IMR-90 (cell line): ENCODE measurements at places on chromosomes 4 and X.

DNA sequence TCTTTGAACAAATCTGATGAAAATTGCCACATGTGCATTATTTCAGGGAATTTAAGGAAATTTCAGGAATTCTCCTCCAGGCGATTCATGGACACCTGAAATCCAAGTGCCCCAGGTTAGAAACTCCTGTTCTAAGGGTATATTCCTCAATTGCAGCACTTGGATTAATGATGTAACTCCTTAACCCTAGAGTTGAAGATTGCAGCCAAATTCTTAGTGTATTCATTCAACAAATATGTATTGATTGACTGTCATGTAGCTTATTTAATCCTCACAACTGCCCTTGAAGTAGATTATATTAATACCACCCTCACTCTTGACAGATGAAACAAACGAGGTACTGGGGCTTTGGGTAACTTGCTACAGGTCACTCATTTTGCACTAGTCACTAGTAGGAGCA, 11.3 kb downstream of the CETN2 start:
- H3K27me3 ChIP-seq, result no peaks in the 10 kb centered on the region
- H3K27ac ChIP-seq, result no peak overlapping the region
- H3K4me1 ChIP-seq, result peaks cover 4% of the 10 kb centered on the region; the same call in 1 of the 2 replicates
- H3K36me3 ChIP-seq, result no peaks in the 10 kb centered on the region
- H3K4me3 ChIP-seq, result no peak overlapping the region
- DNase-seq, result peak; percentile 31

- no peak for DNase-seq
- H3K27me3 ChIP-seq, result no peaks in the 10 kb centered on the region; the same call in 1 of the 2 replicates
- no peaks in the 10 kb centered on the region for H3K4me1 ChIP-seq
- no peak overlapping the region for H3K4me3 ChIP-seq
- H3K36me3 ChIP-seq, result no peaks in the 10 kb centered on the region
- H3K27ac ChIP-seq, result no peak overlapping the region
These were observed 32.1 kb upstream of the MAGEA8 start for GRCh38 chrX:149848855-149849254.

- H3K36me3 ChIP-seq, result peaks cover 16% of the 10 kb centered on the region
- no peaks in the 10 kb centered on the region for H3K27me3 ChIP-seq
- no peaks in the 10 kb centered on the region; the same call in 1 of the 2 replicates for H3K4me1 ChIP-seq
- no peak for DNase-seq
These were observed 30.6 kb upstream of the GTPBP6 start for GRCh38 chrX:349196-349595.

DNA sequence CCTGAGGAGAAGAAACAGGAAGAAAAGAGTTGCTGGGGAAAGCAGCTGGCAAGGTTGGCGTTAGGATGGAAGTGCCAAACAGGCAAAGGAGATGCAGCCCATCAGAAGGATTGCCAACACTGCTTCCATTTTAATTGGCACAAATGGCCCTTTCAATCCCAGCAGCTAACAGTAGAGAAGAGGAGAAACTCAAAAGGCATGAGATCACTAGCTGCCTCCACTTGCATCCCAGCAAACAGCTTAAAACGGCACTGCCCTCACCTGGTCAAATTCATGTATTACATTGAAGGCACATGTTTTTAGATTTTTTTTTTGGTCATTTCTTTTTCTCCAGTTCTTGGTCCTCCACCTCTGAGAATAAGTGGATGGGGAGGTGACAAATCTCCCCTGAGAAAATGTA, 14.9 kb upstream of the LOC101059915 start:
- H3K4me1 ChIP-seq, result no peaks in the 10 kb centered on the region
- H3K4me3 ChIP-seq, result no peak overlapping the region
- H3K27me3 ChIP-seq, result peaks cover 5% of the 10 kb centered on the region
- no peaks in the 10 kb centered on the region for H3K36me3 ChIP-seq
- H3K27ac ChIP-seq, result no peak overlapping the region

- peaks cover 2% of the 10 kb centered on the region; the same call in 1 of the 2 replicates for H3K4me1 ChIP-seq
- H3K36me3 ChIP-seq, result no peaks in the 10 kb centered on the region
- no peak overlapping the region for H3K4me3 ChIP-seq
- no peaks in the 10 kb centered on the region for H3K27me3 ChIP-seq
- H3K27ac ChIP-seq, result no peak overlapping the region
These were observed 27.2 kb upstream of the MAGED1 start for GRCh38 chrX:51866210-51866609.

DNA sequence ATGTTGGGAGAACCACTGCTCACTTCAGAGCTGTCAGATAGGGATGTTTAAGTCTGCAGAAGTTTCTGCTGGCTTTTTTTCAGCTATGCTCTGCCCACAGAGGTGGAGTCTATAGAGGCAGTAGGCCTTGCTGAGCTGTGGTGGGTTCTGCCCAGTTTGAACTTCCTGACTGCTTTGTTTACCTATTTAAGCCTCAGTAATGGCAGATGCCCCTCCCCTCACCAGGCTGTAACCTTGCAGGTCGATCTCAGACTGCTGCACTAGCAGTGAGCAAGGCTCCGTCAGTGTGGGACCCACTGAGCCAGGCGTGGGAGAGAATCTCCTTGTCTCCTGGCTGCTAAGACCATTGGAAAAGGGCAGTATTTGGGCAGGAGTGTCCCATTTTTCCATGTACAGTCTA, 36.8 kb downstream of the AFM start:
- H3K36me3 ChIP-seq, result no peaks in the 10 kb centered on the region
- no peak for DNase-seq
- H3K4me3 ChIP-seq, result no peak overlapping the region
- no peak overlapping the region for H3K27ac ChIP-seq

DNA sequence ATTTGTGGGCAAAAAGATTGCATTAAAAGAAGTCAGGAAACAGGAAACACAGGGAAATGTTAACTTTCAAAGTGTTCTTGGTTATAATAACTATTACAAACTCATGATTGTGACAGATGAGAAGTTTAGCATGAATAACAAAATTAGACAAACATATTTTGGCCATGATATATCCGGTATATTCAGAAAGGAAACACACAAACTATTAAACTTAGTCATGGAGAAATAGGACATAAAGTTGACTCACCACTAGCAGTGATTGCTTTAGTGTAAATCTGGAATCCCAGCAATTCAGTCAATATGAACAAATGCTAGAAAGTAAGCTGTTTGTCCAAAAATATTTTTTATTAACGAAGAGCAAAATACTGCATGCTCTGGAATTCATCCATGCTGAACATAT, 1299.9 kb downstream of the C4orf33 start:
- no peak overlapping the region for H3K27ac ChIP-seq
- peak; percentile 89 for DNase-seq
- H3K4me3 ChIP-seq, result no peak overlapping the region
- H3K4me1 ChIP-seq, result peaks cover 2% of the 10 kb centered on the region; the same call in 1 of the 2 replicates
- H3K27me3 ChIP-seq, result no peaks in the 10 kb centered on the region

DNA sequence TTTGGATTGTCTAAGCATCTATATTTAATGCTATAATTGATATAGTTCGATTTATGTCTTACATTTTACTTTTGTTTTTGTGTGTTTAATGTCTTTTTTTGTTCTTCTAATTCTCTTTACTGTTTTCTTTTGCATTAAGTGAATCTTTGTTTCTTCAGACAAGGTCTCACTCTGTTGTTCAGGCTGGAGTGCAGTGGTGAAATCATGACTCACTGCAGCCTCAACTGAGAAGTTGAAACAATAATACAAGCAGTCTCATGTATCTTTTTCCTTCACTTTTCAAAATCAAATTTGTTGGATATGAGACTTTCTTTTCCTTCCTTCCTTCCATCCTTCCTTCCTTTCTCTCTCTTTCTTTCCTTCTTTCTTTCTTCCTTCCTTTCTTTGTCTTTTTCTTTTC, 1401.6 kb downstream of the ADGRL3 start:
- no peak overlapping the region for H3K4me3 ChIP-seq
- no peaks in the 10 kb centered on the region for H3K4me1 ChIP-seq
- no peak for DNase-seq
- H3K27me3 ChIP-seq, result no peaks in the 10 kb centered on the region

DNA sequence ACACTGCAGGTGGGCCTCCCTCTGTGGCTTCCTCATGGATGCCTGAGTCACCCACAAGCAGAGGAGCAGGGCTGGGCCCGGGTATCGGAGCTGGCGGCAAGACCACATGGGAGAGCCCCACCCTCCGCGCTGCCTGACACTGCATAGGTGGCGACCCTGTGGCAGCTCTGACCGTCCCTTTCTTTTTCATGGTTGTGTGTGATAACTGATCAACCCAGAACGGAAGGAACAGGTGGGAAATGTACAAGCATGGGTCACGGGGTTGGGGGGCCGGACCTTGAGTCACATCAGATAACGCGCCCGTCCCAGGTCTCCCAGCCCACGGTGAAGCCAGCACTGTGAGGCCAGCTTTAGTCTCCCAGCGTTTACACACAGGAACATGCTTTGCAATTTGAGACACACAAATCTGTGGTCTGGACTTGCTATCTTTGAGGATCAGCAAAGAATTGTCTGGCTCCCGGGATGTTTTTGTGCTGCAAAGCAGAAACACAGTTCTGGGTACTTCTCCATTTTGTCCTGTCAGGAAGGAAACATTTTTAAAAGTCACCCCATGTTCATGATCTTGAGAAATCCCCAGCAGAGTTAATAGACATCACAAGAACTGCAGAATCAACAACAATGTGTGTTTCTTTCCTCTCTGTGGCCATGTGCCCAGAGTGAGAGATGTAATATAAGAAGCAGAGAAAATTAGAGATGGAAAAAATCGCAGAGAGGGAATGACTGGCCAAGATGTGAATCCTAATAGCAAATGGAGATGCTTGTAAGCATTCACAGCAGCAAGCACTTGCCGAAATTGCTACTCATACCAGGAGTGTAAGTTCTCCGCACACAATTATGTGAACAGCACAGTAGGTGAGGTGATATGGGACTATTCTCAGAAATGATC, 70.1 kb upstream of the CBR4 start:
- H3K4me1 ChIP-seq, result peaks cover 5% of the 10 kb centered on the region
- H3K27me3 ChIP-seq, result no peaks in the 10 kb centered on the region
- no peak overlapping the region for H3K4me3 ChIP-seq

DNA sequence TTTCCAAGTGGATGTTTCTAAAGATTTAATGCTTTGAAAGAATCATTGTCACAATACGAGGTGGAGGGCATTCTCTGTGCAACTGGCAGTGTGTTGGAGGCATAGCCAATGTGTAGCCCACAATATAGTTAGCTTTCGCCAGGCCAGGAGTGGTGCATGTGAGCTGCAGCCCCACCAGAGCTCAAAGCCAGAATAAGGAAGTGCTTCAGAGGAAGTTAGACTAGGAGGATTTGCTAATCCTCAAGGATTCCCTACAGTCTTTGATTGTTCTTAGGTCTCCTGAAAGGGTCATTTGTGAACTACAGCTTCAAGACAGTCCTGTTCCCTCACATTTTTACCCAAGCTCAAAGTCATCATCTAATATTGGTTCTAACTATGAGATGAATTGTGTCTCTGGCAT, 16.4 kb downstream of the TRPC5OS start:
- no peaks in the 10 kb centered on the region for H3K36me3 ChIP-seq
- H3K4me1 ChIP-seq, result no peaks in the 10 kb centered on the region
- peaks cover 3% of the 10 kb centered on the region for H3K27me3 ChIP-seq
- H3K27ac ChIP-seq, result no peak overlapping the region
- DNase-seq, result no peak

DNA sequence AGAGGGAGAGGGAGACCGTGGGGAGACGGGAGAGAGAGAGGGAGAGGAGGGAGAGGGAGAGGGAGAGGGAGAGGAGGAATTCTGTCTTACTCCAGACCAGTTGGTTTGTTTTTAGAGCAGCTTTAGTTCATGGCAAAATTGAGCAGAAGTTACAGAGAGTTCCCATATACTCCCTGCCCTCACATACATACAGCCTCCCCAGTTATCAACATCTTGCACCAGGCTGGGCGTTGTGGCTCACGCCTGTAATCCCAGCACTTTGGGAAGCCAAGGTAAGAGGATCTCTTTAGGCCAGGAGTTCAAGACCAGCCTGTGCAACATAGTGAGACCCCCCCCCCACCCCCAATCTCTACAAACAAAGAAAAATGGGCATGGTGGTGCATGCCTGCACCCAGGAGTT, 79.8 kb upstream of the OGT start:
- H3K4me1 ChIP-seq, result no peaks in the 10 kb centered on the region; the same call in 1 of the 2 replicates
- H3K27ac ChIP-seq, result no peak overlapping the region
- no peak for DNase-seq
- H3K27me3 ChIP-seq, result peaks cover 3% of the 10 kb centered on the region; the same call in 1 of the 2 replicates
- H3K36me3 ChIP-seq, result peaks cover 15% of the 10 kb centered on the region

GRCh38 chr4:67762086-67762485, 7.9 kb upstream of the GNRHR start:
- H3K36me3 ChIP-seq, result no peaks in the 10 kb centered on the region
- H3K27me3 ChIP-seq, result no peaks in the 10 kb centered on the region

DNA sequence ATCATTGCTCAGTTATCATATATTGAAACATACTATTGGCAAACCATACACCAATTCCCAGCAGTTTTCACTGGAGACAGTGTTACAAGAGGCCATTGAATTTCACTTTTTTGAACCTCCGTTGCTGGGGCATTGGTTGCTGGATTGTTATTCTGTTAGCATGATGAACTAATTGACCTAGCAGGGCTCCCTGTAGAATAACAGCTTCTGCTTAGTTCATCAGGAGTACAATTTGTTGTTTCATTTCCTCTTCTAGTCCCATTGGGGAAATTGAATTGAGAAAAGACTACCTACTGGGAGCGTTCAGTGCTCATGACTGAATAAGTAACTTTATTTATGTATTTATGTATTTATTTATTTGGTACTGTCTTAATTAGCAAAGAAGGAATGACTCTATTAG, 151.6 kb downstream of the SLIT2 start:
- no peak for DNase-seq
- H3K4me3 ChIP-seq, result no peak overlapping the region
- no peaks in the 10 kb centered on the region for H3K27me3 ChIP-seq

- H3K4me3 ChIP-seq, result no peak overlapping the region
- no peaks in the 10 kb centered on the region for H3K36me3 ChIP-seq
- H3K27ac ChIP-seq, result no peak overlapping the region
- no peaks in the 10 kb centered on the region for H3K4me1 ChIP-seq
These were observed 2375.1 kb upstream of the AGA start for GRCh38 chr4:179817317-179817716.

DNA sequence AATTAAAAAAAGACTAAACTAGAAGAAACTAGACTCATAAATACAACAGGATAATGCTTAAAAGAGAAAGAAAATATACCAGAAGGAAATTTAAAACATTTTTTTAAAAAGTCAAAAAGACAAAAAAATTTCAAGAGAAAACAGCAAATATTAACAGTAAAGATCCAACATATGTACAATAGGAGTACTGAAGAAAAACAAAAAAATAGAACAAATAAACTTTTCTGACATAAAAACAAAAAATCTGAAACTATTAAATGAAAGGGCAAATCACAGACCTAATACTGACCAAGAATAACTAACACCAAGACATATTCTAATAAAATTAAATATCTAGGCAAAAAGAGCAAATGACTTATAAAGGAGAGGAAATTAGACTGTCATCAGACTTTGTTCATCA, 11.5 kb downstream of the DNAJB14 start:
- no peak overlapping the region for H3K27ac ChIP-seq
- no peaks in the 10 kb centered on the region for H3K4me1 ChIP-seq
- DNase-seq, result peak; percentile 19
- H3K36me3 ChIP-seq, result peaks cover 11% of the 10 kb centered on the region
- no peak overlapping the region for H3K4me3 ChIP-seq

DNA sequence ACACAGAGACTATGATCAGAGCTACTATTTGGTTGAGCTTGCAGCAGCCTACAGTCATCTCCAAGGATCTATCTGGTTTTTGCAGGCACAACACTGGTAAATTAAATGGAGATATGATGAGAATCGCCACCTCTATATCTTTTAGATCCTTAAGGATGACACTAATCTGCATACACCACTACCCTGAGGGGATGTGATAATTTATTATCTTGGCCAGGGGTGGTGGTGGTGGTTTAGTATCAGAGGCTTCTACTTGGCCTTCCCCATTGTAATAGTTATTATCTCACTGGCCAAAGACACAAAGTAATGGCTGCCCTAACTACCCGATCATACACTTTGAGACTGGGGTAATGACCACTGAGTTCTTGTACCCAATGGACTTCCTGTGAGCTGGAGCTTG, 21.2 kb downstream of the CCDC160 start:
- no peak overlapping the region for H3K27ac ChIP-seq
- H3K4me1 ChIP-seq, result no peaks in the 10 kb centered on the region
- H3K36me3 ChIP-seq, result no peaks in the 10 kb centered on the region
